ENCODE measurements at places on chromosomes 13 and 19.
A peak's percentile ranks its signal among the peaks of the same experiment; 100 is the strongest.

GRCh38 chr19:46674416-46675178 lies 13.6 kb upstream of the DACT3 start:
- peak; percentile 36 for DNase-seq

DNA sequence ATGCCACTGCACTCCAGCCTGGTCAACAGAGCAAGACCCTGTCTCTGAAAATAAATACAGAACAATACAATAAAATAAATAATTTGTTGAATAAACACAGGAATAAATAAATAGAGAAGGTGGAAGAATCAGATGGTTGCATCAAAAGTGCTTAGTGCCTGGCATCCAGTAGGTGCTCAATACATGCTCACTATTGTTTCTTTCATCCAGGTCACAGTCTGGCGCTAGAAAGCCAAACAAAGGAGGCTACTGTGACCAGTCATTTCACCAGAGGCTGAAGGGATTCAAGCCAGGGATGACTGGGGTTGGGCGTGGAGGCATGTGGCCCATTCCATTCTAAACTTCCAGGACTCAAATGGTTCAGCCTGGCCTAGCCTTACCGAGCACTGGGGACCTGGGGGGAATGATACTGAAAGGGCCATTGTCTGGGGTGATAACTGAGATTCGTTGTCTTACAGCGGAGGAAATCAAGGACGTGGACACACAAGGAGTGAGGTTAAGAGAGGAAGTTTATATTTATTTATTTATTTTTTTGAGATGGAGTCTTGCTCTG lies 3.6 kb upstream of the NDUFB7 start:
- no peak for DNase-seq

DNA sequence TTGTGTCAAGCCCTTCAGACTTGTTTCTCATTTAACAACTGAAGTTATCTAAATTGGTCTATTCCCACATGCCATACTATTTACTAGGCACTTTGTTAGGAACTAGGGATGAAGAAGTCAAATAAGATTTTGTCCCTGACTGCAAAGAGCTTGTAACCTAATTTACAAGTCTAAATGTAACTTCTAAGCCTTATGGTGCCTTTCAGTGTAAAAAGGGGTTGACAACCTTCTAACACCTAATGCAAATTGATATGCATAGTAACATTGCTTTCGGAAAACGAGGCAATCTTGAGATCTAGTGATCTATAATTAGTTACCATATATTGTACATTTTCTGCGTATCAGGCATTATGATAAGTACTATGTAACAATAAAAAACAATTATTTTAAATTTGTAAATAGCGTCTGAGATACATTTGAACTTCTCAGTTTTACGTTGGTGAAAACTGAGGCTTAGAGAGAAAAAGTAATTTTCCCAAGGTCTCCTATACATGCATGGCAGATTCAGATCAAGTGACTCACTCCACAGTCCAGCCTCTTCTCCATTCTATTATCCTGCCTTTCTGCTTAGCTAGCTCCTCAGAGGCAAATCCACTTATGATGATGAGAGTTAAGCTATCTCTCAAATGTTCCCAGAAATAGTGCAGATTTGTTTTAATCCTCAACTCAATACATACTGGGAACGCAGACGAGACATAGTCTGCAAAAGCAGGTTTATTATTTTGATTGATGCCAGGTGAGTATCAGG lies 764.9 kb upstream of the SLITRK5 start:
- DNase-seq = peak; percentile 55

DNA sequence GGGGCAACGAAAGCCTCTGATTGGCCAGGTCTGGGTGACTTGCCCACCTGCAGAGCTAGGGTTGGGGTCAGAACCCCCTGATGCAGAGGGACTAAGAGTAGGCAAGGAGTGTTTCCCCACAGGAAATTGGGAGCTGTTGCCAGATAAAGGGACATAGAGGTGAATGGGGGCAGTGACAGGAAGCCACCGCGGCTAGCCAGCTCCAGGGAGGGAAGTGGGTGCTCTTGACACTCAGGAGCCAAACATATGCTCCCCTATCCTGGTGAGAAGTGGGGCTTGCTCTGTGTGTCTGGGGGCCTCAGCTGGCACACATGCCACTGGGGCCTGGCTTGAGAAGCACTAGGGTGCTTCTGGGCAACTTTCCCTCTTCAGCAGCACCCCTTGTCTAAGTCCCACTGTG lies 26.0 kb downstream of the WDR88 start:
- no peak for DNase-seq

DNA sequence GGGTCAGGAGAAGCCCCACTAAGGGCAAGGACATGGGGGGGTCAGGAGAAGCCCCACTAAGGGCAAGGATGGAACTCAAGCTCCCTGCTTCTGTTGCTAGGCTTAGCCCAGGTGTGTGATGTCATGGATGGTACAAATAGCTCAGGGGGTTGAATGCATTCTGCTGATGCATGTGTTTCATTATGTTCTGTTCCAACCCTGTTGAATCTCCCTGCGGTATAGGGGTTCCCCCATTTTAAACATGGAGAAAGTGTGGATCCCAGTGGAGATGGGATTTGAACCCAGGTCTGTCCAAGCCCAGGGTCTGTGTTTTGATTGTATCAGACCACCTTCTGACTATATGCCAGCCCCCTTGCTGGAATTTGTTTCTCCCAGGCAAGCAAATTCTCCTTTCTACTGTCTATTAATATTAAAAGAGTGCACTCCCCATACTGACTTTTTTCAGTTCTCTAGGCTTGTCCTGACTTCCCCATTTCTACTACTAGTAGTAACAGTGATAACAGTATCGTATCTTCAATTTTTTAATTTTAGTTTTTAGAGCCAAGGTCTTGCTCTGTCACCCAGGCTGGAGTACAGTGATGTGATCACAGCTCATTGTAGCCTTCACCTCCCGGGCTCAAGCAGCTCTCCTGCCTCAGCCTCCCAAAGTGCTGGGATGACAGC lies 6.7 kb downstream of the ZNF865 start:
- DNase-seq = no peak

DNA sequence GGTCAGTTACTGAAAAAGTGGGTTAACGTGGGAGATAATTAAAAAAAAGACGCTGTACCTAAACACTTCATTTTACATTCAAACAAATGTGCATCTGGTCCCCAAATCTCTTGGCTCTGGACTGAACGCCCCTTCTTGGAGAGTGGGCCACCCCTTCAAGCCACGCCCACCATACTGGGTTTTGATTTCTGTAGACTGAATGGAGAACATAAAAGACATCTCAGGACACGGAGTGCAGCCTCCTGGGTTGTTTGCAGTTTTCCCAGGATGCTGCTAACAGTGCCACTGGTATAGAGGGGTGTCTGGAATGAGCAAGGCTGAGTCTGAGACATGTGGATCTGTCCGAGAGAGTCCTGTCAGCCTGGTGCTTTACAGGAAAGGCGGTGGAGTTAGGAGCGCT lies 10.6 kb downstream of the TFDP1 start:
- DNase-seq = no peak

GRCh38 chr13:78121459-78122348 lies 203.1 kb upstream of the EDNRB start:
- DNase-seq = peak; percentile 83

DNA sequence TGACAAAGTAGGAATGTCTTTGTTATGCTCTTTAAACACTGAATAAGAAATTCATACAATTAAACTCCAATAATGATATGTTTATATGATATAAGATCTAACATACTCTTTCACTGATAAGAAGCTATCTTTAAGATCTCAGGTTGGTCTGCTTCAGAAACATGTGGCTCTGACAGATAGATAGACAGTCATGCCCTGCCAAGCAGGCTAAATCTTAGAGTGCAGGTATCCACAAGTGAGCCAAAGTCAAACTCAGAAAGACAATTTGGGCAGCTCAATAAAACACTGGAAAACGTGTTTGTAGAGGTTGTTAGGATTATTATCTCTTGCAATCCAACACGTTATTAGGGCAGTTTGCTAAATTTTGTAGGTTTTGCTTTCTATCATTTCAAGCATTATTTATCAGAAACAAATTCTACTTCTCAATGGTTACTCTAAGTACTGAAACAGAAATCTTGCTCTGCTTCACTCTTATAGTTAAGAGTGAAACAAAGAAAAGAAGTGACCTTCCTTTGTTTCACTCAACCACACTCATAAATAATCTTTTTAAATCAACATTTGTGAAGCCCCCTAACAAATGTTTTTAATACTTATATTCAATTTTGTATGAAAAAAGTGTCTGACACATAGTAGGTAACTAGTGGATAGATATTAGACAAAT lies 1255.6 kb downstream of the DIAPH3 start:
- no peak for DNase-seq

DNA sequence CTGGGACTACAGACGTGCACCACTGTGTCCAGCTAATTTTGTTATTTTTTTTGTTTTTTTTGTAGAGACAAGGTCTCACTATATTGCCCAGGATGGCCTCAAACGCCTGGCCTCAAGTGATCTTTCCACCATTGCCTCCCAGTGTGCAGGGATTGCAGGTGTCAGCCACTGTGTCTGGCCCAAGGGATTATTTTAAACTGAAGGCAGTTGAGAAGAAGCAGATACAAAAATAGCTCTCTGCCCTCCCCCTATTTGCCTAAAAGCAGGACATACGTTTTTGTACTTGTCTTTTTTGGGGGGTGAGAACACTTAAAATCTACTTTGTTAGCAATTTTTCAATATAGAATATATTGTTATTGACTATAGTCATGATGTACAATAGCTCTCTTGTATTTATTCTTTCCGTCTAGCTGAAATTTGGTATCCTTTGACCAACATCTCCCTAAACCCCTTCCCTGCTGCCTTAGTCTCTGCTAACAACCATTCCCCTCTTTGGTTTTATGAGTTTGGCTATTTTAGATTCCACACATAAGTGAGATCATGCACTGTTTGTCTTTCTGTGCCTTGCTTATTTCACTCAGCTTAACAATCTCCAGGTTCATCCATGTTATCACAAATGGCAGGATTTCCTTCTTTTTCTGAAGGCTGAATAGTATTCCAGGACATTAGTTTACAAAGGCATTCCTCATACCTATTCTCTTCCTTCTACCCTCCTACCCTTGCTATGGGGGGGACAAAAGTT lies 34.9 kb downstream of the ADGRE3 start:
- DNase-seq = no peak

- no peak for DNase-seq
Measured at GRCh38 chr13:32956595-32956933, 59.7 kb upstream of the KL start.

DNA sequence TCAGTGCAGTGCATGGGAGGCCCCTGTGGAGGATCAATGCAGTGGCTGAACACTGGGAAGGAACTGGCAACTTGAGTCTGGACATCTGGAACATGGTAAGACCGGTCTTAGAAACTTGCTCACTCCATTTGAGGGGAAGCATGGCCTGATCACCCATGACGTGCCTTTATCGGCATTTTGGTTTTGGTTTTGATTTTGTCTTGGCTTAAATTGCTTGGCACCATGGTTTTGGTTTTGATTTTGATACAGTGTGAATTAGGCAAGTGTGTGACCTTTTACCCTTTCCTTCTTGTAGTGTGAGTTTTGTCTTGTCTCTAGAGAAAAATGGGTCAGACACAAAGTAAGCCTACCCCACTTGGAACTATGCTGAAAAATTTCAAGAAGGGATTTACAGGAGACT lies 77.3 kb downstream of the ZNF486 start:
- no peak for DNase-seq

DNA sequence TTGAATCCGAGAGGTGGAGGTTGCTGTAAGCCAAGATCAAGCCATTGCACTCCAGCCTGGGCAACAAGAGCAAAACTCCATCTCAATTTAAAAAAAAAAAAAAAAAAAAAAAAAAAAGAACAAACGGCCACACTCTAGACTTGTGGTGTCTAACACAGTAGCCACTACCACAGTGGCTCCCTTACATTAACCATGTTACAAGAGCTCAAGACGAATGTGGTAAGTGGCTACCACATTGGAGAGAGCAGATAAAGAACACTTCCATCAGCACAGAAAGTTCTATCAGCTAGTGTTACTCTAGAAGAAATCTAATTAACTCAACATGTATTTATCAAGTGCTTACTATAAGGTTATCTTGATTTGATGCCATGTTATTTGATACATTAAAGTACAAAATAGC lies 11.5 kb downstream of the XPO4 start:
- no peak for DNase-seq

DNA sequence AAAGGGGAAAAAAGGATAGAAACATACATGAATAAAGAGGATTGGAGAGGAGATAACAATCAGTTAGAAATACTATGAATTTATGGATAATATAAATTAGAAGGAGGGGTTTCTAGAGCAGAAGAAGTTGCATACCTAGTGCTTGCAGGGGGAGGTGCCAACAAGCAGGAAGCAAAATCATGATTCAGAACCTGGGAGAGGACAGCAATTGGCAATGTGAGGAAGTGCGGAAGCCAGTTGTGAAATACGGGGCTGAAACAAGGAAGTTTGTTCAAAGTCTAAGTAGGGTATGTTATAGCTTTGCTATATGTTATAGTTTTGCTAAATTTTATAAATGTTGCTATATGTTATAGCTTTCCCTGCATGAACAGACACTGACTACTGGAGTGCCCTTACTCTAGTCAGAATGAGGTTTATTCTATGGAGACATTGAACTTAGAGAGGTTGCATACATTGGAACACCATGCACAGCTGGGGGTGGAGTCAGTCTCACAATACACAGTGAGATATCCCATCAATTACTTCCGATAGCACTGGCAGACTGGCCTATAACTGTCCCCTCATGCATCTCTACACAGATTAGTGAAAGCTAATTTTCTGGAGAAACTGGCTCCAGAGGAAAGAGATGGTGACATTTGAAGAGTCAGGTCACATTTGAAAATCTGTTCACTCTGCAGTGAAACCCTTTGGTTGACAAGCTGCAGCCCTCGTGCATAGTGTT lies 92.1 kb downstream of the GPC6 start:
- peak; percentile 52 for DNase-seq

GRCh38 chr19:13115936-13116281 lies 631 bp downstream of the TRMT1 start:
- DNase-seq = no peak

DNA sequence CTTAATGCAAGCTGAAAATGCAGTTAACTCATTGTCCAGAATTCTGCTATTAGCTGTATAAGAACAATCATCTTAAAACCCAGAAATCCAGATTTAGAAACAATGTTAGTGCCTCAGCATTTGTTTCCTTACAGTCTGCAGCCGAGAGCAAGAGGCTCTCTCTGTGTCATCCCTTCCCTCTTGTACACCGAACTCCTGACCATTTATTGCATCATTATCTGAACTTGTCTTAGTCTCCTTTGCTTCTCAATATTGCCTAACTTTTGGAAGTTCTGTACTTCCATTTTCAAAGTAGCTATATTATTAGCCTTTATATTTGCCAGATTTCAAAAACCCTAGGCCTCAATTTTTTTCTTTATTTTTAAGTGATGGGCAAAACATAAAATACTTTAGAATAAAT lies 27.1 kb downstream of the RNASEH2B start:
- DNase-seq = peak; percentile 75

- peak; percentile 4 for DNase-seq
Measured at GRCh38 chr19:7013678-7014077, 7.6 kb downstream of the MBD3L2B start.

Data from choroid plexus epithelial cell (primary cell).